NCI-H146 (cell line): ENCODE measurements at places on chromosomes 6 and 20.
A peak's percentile ranks its signal among the peaks of the same experiment; 100 is the strongest.

GRCh38 chr6:14354919-14355572, 237.5 kb downstream of the CD83 start:
- DNase-seq: no peak

- no peak for DNase-seq
These were observed 156.8 kb downstream of the DLL1 start for GRCh38 chr6:170134031-170134470.

GRCh38 chr6:13422681-13423221, 64.6 kb downstream of the GFOD1 start:
- peak; percentile 14 for DNase-seq

DNA sequence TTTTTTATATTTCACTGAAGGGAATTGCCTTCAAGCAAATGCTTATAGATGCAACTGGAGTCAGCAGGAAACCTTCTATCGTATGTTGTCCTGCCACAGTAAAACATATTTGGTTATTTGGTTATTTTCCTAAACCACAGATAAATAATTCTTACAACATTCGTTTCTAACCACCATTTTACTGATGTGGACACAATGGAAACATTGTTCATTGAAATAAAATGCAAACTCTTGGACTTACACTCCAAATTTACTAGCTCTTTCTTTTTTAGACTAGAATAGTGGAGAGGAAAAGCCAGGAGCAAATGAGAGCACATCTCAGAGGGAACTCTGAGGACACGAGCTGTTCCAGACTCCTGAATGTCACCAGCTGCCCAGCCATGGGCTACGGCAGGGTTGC, 114.8 kb downstream of the RPS12 start:
- DNase-seq: no peak
